Cortex of kidney (tissue), 1 donor: ENCODE measurements at places on chromosomes 2 and 18.

DNA sequence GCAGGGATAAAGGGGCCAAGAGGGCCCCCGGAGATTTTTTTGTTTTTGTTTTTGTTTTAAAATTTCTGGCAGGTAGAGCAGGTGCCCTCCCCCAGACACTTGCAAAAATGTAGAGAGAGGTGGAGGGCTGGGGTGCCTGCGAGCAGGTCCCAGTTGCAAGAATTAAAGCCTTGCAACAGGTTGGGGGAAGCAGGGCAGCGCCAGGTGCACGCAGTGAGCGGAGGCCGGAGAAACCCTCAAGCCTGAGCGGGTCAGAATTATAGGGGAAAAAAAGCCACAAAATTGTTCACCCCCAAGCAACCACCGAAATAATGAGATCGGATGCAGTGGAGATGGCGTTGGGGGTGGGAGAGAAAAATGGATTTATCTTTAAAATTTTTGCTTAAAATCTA, 527 bp downstream of the IGFBP5 start:
- no peak for DNase-seq

DNA sequence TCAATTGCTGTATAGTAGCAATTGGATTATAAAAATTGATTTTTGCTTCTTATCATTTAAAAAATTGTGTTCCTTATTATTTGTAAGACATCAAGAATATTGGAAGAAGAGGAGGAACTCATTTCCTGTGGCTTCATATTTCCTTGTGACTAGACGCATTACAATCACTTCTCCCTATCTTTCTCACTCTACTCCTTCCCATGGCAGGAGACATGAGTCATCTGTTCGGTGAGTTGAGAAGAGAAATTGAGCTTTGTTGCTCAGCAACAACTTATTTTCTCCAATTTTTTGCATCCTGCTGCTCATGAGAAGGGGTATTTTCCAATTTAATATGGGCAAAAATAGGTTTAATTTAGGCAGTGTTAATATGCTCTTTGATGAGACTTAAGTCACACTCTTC, 1783.9 kb downstream of the SUCLG1 start:
- DNase-seq = no peak

- DNase-seq = no peak
These were observed 2.6 kb upstream of the FZD5 start for GRCh38 chr2:207772081-207772843.

GRCh38 chr18:9135912-9136314, 668 bp upstream of the ANKRD12 start:
- DNase-seq = no peak

DNA sequence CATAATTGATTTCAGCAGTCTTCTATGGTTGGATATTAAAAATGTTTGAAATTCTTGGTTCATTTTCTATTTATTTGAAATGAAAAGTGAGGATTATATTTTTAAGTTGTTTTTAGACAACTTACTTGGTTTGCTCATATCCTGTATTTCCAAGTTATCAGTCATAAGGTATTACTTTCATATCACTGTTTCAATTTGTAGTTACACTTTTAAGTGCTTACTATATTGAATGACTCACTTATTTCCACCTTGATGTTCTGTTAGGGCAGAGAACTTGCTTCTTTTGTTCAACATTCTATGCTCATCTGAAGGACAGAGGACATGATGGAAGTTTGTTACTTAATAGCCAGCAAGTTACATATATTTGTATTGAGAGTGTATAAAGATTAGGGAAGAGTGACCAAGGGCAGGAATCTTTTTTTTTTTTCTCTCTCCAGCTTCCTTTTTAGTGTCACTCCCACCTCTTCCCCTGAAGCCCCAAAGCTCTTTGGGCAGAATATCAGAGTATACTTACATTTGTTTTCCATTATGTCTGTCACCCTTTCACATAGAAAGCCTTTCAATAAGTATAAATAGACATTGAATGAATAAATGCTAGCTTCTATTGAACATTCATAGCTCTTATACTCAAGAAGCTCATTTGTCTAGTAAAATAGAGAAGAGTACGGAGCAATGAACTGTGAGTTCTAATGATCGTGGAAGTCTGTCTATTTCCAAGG, 28.1 kb downstream of the PIK3C3 start:
- DNase-seq = no peak

GRCh38 chr18:49742316-49743116, 70.8 kb downstream of the ACAA2 start:
- no peak for DNase-seq

GRCh38 chr18:10086458-10087210, 172.8 kb downstream of the VAPA start:
- DNase-seq = no peak

DNA sequence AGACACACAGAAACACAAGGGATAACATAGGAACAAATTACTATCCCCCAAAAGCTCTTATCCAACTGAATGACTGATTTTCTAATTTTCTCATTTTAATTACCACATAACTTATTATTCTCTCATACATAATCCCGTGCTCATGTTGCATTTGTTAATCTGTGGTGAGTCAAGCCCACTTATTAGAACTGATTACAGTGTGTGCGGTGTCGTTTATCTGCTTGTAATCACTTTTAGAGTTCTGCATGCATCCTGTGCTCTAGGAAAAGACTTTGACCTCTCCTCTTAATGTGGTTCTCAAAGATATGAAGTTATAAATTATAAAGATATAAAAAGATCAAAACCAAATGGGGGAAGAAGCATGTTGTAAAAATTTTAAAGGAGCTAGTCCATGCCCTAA, 29.7 kb downstream of the CNDP1 start:
- no peak for DNase-seq

GRCh38 chr18:48750485-48751175, 200.1 kb downstream of the SMAD7 start:
- DNase-seq = no peak

- no peak for DNase-seq
These were observed 24.9 kb upstream of the RHOB start for GRCh38 chr2:20421988-20422370.

GRCh38 chr2:26846334-26847306, 1.3 kb upstream of the DPYSL5 start:
- no peak for DNase-seq

DNA sequence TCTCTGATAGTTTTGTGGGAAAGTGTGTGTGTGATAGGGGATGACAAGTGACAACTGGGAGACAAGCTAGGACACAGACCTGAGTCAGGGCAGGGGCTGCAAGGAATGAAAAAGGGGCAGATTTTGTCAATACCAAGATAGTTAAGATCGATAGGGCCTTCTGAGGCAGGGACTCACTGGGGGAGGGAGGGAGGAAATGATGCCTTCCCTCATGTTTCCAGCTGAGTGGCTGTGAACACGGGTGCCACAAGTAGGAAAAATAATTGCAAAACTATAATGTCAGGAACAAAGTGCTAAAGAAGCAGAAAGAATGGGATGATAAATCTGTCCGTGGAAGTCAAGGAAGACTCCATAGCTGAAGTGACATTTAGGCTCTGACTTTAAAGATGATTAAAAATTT, 24.2 kb downstream of the CDH2 start:
- no peak for DNase-seq

DNA sequence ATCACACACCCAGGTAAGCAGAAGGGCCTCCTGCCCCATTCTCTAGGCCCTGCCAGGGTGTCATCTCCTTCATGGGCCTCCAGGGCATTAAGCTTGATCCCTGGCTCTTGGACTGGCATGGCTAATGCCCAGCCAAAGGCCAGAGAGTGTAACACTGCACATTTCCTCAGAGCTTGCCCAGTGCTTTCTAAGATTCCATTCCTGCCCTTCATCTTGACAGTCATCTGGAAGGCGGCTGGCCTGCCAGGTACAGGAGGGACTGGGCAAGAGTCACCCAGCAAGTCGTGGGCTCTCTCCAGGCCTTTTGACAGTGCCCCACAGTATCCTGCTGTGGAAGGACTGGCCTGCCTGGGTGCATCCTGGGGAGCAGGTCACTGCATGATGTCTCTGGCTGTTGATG, 268.9 kb downstream of the HAUS1 start:
- no peak for DNase-seq

DNA sequence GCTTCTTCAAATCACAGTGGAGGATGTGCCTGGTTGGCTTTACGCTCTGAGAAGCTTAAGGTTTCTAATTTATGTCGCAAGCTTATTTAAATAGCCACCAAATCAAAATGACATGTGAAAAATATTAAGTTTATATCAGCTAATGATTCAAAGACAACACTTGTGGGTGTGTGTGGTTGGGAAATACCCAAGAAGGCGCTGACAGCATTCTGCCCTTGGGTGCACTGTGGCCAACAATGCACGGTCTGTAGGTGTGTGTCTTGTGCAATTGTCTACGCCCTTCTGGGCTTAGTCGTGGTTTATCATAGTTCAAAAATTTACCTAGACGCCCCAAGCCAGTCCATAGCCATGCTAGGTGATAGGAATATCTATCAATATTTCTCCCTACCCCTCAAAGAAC, 60.9 kb downstream of the KCTD1 start:
- DNase-seq = no peak

DNA sequence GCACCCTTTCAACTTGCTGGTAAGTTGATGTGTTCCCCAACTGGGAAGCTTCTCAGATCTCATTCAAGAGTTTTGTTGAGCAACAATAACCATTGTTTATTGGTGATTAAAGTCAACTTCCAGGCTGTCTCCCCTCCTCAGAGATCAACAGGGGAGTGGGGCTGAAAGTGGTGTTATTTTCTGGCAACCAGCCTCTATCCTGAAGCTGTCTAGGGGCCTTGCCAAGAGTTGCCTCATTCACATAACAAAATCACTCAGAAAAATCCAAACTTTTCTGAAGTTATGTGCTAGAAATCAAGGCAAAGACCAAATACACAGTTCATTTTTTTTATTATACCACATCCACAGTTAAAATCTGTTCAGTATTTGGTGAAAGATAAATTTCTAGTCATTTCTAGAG, 788.4 kb downstream of the LRRTM4 start:
- DNase-seq = no peak

GRCh38 chr2:161369311-161369710, 46.8 kb upstream of the TBR1 start:
- no peak for DNase-seq

DNA sequence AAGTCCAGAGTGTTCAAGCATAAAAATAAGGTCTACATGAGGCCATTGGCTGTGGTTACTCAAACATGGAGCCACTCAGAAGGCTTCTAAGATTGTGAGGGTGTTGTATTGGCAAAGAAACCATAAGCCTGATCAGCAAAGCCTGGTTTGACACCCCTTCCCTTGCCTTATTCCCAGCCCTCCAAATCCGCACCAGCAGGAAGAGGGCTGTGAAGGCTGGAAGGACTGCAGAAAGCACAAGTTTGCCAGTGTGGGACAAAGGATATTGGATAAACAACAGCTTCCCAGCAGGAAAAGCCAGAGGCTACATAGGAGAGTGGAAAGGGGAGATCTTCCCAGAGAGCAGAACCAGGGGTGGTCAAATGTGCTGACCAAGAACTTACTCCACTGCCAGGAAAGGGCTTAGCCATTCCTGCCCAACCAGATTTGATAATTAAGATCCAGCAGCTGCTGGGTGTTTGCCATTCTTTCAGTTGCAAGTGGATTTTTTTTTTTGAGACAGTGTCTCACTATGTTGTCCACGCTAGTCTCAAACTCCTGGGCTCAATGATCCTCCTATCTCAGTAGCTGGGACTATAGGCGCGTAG, 1.5 kb upstream of the PRKAG3 start:
- no peak for DNase-seq

GRCh38 chr18:35289293-35289692, 736 bp downstream of the ZSCAN30 start:
- DNase-seq = no peak

DNA sequence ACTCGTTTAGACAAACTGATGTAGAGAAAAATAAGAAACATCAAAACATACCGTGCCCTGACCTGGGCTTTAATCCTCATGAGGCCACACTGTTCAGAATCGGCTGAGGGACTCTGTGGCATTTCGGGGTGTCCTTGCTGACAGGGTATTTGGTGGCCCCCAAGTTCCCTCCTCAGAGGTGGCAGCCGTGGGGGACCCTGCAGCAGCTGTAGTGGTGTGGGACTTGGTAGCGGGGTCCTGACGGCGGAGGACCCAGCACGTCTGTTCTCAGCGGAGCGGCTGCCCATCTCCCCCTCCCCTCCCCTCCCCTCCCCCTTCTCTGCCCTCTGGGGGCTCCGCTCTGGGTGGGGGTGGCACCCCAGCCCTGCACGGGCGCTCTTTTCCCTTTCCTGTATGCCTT, 18.4 kb downstream of the KCNG2 start:
- no peak for DNase-seq

DNA sequence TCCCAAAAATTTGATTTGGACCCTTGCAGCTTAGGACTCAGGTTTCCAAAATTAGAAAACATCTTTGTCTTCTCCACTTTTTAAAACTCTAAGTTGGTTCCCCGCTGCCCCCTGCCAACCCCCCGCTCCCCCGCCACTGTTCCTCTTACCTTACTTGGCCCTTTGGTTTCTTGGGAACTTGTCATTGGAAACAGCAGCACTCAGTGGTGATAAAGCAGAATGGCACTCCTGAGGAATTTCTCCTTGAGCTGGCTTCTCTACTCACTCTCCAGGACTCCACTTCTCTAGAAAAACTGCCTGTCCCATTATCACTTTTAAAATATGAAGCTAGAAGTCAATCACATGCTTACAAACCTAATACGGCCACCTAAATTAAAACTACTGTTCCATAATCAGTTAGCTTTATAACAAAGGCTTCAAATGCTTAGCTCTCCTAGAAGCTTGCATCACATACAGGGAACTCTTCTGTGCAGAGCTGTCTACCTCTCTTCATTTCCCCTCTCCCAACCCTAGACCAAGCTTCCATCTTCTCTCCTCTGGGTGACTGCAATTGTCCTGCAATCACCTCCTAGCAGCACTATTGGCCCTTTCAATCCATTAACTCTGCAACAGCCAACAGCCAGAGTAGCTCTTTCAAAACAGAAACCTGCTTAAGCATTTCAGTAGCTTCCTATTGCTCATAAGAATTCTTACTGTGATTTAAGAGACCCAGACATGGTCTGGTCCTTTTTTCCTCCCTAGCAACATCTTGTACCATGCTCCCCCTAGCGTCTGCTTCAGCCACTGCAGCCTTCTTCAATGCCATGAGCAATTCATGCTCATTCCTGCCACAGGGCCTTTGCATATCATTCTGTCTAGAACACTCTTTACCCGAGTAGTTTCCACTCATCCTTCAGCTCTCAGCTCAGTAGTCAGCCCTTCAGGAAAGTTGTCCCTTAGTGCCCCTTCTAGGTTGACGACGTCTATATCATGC, 15.2 kb upstream of the PLEKHM3 start:
- no peak for DNase-seq

DNA sequence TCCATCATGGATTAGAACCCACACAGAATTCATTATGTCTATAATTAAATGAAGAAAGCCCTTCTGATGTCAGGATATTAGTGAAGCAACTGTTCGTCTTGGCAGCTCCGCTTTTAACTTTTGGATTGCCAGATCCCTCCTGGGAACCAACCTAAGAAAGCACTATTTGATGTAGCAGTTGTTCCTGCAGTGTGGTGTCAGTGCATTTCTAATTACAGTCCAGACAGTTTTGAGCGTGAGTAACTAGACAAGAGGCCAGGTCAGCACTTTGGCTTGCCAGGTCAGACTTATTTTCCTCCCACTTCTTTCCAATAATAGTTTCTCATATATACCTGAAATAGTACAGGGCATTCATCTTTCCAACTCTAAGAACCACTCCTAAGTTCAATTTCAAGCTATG, 13.8 kb downstream of the NRXN1 start:
- no peak for DNase-seq

GRCh38 chr2:7835693-7836680, 845.9 kb upstream of the ID2 start:
- no peak for DNase-seq

GRCh38 chr2:200702646-200703118, 109.0 kb upstream of the BZW1 start:
- no peak for DNase-seq
